ENCODE measurements at places on chromosomes 16 and 17.

DNA sequence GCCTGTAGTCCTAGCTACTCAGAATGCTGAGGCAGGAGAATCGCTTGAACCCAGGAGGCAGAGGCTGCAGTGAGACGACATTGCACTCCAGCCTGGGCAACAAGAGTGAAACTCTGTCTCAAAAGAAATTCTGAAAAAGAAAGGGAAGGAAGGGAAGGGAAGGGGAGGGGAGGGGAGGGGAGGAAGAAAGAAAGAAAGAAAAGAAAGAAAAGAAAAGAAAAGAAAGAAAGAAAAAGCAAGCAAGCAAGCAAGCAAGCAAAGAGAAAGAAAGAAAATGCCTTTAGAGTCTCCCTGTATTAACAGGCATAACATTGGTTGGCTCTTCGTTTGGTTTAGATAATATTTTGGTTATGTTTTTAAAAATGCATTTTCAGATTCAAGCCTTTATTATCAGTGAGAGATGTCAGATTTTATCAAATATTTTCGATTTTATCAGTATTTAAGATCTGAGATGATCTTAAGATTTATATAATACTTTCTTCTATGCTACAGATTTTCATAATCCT lies 281.1 kb downstream of the NPIPA8 start:
- no peaks in the 10 kb centered on the region for H3K4me1 ChIP-seq
- no peak overlapping the region for H3K4me3 ChIP-seq
- no peak for DNase-seq
- no peak overlapping the region for H3K27ac ChIP-seq

- H3K4me3 ChIP-seq, result no peak overlapping the region
- peak overlapping the region; percentile 54 for H3K27ac ChIP-seq
- H3K27me3 ChIP-seq, result no peaks in the 10 kb centered on the region
- peak; percentile 83 for DNase-seq
- peaks cover 87% of the 10 kb centered on the region for H3K4me1 ChIP-seq
- no peaks in the 10 kb centered on the region for H3K36me3 ChIP-seq
Observed at GRCh38 chr16:20868890-20869289, 31.3 kb downstream of the DCUN1D3 start.

- H3K27me3 ChIP-seq, result no peaks in the 10 kb centered on the region
- no peaks in the 10 kb centered on the region for H3K4me1 ChIP-seq
- H3K27ac ChIP-seq, result no peak overlapping the region
- H3K4me3 ChIP-seq, result no peak overlapping the region
- H3K36me3 ChIP-seq, result no peaks in the 10 kb centered on the region
Observed at GRCh38 chr17:40510328-40510648, 8.9 kb upstream of the TNS4 start.

GRCh38 chr17:71828182-71828596 lies 292.6 kb upstream of the SOX9 start:
- H3K36me3 ChIP-seq, result no peaks in the 10 kb centered on the region
- no peak overlapping the region for H3K4me3 ChIP-seq
- peak; percentile 57 for DNase-seq
- no peaks in the 10 kb centered on the region for H3K4me1 ChIP-seq
- H3K27ac ChIP-seq, result no peak overlapping the region

DNA sequence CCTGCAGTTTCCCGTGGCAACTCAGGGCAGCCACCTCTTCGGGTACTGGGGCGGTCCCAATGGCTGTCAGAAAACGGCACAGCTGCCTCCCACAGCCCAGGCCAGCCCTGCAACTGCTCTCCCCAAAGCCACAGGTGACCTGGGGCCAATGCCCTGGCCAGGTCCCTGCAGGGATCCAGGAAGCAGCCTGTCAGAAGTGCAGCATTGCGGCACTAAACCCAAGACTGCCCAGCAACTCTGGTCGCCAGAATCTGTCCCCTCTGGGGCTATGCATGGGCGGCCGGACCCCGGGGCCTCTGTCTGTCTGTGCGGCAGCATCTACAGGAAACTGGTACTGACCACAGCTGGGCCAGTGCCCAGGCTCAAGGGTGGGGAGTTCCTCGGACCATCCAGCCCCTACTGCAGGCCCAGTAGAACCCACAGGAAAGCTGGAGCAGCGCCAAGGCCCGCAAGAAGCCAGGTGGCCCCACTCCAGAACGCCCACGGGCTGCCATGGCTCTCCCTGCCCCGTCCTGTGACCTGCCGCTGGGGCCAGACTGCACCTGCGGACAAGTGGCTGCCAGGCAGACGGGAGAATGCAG lies 5.5 kb downstream of the CYBC1 start:
- H3K4me3 ChIP-seq, result no peak overlapping the region
- H3K27ac ChIP-seq, result peak overlapping the region; percentile 53
- H3K27me3 ChIP-seq, result no peaks in the 10 kb centered on the region
- H3K4me1 ChIP-seq, result peaks cover 23% of the 10 kb centered on the region
- peaks cover 58% of the 10 kb centered on the region for H3K36me3 ChIP-seq
- DNase-seq, result peak; percentile 62

Measured in stomach (tissue), 19 donors.